ENCODE measurements at places on chromosomes 3 and 15.

GRCh38 chr3:72287956-72288355 lies 503.0 kb upstream of the PROK2 start:
- no peak for DNase-seq

GRCh38 chr3:126713199-126713598 lies 9.2 kb downstream of the CHCHD6 start:
- DNase-seq, result no peak

GRCh38 chr3:146133441-146133840 lies 27.5 kb downstream of the PLOD2 start:
- DNase-seq, result no peak

GRCh38 chr3:76063019-76063418 lies 277.7 kb upstream of the ZNF717 start:
- DNase-seq, result peak; percentile 34

- DNase-seq, result peak; percentile 14
Observed at GRCh38 chr3:31219131-31219843, 313.4 kb upstream of the STT3B start.

GRCh38 chr3:28840976-28841376 lies 439.9 kb upstream of the RBMS3 start:
- DNase-seq, result no peak

GRCh38 chr3:100682056-100682853 lies 27.0 kb upstream of the TFG start:
- no peak for DNase-seq

DNA sequence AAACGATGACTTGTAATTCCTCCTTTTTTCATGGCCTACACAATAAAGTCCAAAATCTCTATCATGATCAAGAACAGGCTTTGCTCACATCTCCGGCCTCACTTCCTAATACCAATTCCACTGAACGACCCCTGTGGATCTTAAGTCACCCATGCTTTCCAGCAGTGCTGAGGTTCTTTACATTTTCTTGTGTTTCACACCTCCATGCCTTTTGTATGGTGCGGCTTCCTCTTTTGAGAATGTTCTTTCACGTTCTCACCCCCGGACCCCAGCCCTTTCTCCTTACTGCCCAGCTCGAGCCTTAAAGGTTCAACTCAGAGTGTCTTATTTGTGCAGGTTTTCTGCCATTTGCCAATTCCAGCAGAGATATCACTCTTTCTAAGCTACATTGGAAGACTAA lies 70.1 kb downstream of the CSNK1G1 start:
- no peak for DNase-seq

DNA sequence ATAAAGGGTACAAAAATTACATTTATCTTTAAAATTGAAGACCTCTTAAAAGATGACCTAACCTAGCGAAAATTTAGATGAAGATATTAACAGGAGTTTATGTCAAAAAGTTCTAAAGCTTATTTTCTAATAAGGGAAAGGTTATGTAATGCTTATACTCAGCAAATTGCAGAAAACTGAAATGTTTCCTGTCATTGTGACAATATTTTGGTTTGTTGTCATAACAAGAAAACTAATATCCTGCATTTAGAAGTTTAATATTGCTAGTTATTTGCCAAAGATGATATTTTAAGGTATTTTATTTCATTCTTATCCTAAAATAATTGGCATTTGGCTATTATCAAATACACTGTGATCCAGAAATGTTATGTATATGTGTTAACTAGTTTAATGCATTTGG lies 294.5 kb downstream of the C3orf38 start:
- no peak for DNase-seq

DNA sequence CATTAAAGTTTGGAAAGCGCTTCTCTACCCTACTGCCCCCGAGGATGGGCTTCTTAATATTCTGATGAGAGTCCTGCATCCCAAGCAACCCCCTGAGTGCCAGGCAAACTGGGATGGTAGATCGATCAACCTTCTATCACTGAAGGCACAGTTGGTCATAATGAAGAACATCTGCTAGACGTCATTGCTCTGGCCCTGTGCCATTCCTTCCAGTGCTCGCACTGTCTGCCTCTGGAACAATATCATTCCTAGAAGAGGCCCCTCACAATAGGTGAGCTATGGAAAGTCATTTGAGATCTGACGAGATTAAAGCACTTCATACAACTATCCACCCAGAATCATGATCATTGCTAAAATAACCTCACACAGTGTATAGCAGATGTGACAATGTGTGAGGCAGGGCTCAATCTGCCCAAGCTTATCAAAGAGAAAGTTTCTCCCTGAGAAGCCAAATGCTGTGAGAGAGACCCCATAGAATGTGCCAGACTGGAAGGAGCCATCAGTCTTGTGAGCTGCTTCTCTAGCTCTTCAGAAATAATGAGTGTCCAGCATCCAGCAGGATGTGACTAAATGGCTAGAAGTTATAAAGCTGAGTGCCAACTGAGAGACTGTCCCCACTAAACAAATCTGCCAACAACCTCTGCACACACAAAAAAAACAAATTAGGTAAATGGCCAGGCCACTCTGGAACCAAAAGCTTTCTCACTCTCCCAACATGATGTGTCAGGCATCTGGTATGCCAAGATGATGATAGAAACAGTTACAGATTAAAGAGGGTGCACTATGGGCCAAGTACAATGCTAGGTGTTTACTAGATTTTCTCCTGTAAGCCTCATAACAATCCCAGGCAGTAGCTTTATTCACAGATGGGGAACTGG lies 165.5 kb downstream of the NECTIN3 start:
- DNase-seq, result no peak

- DNase-seq, result no peak
Observed at GRCh38 chr3:170718848-170719247, 133.0 kb upstream of the SLC7A14 start.

DNA sequence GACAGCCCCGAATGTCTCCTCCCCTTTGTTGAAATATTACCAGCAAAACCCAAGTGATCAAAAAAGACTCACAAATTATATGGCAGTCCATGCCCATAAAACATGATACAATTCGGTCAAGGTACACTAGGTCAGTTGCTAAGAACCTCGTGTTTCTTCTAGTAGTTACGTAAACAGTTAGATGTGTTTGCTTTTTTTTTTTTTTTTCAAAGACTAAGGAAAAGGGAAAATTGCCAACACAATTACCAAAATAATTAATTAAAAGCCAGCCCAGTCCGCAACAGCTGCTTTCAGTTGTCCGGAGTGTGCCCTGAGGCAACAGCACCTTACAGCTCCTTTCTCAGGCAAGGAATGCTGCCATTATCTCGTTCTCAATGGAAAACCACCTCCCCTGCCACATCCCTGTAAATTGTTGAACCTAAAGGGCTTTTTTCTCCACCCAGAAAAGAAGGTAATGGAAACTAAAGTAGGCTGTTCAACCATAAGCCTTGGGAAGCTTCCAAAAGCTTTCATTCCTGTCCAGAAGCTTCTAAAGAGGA lies 129.2 kb upstream of the TSC22D2 start:
- DNase-seq, result peak; percentile 69

GRCh38 chr3:52366527-52366926 lies 50.4 kb downstream of the DNAH1 start:
- DNase-seq, result no peak

DNA sequence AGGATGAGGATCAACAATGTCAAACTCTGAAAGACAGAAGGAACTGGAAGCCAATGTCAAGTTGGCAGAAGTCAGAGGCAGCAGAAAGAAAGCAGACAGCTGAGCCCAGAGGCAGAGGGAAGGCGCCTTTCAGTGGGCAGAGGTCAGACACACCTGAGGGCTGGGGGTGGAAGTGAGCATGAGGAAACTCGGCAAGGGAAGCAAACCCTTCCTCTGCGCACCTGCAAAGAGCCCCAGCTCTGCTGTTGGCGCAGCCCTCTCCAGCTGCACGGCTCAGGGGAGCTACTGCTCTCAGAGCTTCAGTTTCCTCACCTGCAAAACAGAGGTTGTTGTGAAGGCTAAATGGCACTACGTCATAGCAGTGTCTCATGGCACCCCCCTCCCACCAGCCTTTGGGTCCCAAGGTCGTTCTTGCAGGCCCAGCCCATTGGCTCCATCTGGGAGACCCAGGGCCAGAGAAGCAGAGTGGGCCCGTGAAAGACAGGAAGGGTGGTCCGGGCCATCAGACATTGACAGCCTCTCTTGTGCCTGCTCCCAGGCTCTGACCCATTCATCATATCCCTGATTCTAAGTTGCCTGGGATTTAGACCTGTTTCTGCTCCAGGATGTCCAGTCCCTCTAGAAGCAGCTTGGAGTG lies 53.3 kb upstream of the SLC6A11 start:
- DNase-seq, result no peak

DNA sequence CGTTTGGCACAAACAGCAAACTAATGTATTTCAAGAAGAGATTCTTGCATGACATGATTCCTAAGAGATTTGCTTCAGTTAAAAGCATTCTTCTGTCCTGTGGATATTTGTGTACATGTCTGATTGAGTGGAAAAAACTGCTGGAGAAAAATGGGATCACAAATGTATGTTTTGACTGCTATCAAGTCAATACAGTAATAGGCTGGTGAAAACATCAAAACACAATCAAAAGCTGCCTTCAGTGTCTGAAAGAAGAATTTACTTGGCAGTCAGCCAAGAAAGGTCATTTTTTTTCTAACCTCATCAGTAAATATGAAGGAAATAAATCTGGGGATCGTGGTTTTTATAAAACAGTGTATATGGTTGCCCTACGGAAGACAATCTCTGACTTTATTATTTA lies 1214.8 kb downstream of the NSUN3 start:
- DNase-seq, result no peak

DNA sequence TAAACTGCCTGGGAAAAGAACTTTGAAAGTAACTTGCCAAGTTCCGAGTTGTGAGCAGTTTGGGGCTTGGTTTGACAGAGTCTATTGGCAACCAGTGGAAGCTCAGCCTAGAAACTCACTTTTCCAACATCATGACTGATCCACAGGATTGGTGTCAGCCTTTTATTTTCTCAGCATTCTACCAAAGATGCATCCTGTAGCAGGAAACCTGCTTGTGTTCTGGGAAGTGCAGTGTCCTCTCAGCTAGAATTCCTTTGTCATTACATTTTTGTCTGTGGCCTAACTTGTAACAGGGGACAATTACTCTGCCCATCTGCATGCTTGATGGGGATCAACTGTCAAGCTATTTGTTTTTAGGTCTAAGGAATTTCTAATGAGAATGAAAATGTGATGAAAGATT lies 116.7 kb upstream of the LMOD3 start:
- no peak for DNase-seq

DNA sequence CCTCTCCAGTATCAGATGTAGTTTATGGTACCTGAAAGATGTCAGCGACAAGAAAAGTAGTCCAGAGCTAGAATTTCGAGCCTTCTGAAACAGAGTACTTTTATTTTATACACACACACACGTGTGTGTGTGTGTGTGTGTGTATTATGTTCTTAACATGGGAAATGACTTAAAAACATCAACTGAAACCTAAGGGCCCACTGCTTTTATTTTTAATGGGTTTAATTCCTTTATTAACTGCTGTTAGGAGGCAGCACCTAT lies 1.9 kb downstream of the TCF12 start:
- DNase-seq, result no peak

DNA sequence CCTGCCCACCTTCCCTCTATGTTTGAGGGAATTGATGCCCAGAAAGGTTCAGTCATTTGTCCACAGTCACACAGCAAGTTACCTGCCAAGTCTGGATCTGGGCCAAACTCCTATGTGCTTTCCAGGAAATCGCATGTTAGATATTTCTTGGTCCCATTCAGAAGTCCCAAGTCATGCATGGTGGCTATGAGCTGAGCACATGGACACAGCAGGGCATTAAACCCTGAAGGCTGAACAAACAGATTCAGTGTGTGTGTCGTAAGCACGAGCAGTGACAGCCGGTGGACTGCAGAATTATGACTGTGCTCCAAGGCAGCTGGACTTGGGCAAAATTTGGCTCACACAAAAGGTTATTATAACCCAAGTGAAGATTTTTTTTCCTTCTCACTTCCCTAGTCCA lies 11.4 kb upstream of the SLC6A6 start:
- DNase-seq, result no peak

DNA sequence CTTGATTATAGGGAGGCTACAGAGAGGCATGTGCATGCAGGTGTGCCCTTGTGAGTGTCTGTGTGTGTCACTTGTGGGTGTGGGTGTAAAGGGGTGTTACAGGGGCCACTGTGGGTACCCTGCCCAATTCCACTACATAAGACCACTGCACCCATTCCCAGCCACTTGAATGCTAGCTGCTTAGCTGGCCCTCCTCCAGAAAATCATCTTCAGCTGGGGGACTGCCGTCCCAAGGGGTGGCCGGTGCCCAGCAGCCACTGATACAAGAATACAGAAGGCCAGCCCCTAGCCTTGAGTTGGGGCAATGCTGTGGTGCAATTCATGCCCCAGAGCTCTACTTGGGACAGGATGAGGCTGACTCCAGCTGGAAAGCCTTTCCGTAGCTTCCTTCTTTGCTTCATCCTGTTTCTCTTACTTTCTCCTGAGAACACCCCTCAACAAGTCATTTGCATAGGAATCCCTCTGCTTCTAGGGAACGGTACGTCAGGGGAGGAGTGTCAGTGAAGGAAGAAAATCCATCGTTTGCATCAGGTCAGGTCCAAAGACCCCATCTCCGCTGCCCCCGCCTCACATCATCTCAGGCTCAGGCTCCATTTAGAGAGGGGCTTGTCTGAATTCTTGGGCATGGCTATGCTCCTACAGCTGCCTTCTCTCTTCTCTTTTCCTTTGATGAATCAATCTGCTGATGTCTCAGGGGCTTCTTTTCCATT lies 72.0 kb downstream of the SCN5A start:
- no peak for DNase-seq

GRCh38 chr3:170179432-170179831 lies 2.1 kb downstream of the PHC3 start:
- DNase-seq, result no peak

DNA sequence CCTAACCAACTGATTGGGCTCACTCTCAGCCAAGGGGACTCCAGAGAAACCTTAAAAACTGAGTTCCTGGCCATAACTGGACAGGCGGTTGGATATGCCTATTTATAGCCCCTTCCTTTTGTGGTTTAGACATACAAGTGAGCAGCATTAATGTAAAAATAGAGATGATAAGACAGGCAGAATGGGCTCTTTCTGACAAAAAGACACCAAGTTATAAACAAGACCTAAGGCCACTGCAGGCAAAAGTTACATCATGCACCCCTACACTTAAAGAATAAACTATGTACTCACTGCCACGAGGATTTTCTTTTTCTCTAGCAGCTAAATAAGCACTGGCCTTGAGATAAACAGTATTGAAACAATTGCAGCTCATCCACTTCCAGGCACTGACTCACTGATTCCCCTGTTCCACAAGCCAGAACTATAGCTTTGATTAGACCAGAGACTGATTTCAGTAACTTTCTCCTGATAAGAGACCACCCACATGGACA lies 30.1 kb downstream of the SUCNR1 start:
- DNase-seq, result no peak

DNA sequence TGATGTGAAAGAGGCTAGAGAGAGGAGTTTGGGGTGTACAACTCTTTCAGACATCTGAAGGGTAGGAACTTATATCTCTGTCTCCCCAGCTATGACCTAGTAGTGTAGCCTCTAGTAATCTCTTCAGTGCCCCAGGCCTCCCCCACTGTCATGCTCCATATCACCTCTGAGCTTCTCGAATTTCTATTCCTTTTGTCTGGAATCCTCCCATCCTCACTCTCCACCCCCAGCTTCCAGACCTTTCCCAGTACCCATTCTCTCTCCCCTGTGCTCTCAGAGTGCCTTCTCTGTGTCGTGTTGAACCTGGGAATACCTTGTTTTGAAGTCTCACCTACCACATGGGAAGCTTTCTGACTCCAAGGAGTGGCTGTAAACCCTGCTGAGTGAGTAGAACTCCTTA lies 3.6 kb upstream of the RBPMS2 start:
- no peak for DNase-seq

- no peak for DNase-seq
Observed at GRCh38 chr3:152622811-152623167, 212.1 kb upstream of the P2RY1 start.

All from LoVo (cell line).